ENCODE measurements at places on chromosomes 1 and 21. TPM values are rescaled to one million over a fixed set of nuclear protein-coding genes. Genes with fewer than 3 reads are reported as not detected.
A peak's percentile ranks its signal among the peaks of the same experiment; 100 is the strongest.

THEM4 gene
- 31.0 TPM for total RNA-seq

- DNase-seq: peak; percentile 73
These were observed 99.5 kb downstream of the PRKAB2 start for GRCh38 chr1:147072482-147073432.

- peak; percentile 59 for DNase-seq
These were observed 28.5 kb upstream of the SELENON start for GRCh38 chr1:25771221-25772114.

TEX35 gene
- not detected for total RNA-seq

- no peak for DNase-seq
These were observed 47.2 kb upstream of the PAX7 start for GRCh38 chr1:18583326-18583941.

FAM110D gene
- 0.51 TPM for total RNA-seq

DNA sequence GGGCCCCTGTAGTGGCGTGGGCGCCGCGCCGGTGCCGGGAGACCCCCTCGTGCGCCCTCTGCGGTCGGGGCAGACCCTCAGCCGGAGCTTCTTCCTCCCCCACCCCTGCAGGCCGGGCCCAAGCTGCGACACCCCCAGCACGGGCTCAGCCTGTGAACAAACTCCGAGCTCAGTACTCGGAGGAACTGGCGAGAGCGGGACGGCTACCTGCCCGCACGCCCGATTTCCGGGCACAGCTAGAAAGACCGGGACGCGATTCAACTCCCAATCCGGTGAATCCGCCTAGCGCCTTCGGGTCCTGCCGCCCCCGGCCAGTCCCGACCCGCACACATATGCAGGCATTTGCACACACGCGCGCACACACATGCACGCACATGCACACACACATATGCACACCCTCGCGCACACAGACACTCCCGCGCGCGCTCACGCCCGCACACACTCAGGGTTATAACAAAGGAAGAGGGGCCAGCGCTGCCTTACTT, 580 bp upstream of the BLACAT1 start:
- peak; percentile 37 for DNase-seq

DNA sequence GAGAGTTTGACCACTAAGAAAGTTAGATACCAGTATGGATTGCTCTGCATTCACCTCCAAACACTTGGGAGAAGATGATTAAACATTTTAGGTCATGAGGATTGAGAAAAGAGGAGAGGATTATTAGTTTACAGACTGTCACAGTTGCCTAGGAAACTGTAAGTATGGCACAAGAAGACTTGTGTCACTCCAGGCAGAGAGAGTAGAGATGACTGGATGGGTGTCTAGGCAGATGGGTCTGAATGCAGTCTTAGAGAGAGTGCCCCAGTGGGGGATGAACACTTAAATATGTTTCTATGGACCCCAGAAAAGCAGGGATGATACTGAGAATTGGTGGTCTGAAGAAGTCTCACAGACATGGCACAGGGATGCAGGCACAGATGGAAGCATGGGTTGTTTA, 477.6 kb upstream of the B3GALT2 start:
- DNase-seq: no peak

- DNase-seq: peak; percentile 72
These were observed 74.6 kb downstream of the DMRTA2 start for GRCh38 chr1:50348449-50349241.

RGS8 gene
- not detected for total RNA-seq

PTAFR gene
- total RNA-seq: 0.89 TPM

DNA sequence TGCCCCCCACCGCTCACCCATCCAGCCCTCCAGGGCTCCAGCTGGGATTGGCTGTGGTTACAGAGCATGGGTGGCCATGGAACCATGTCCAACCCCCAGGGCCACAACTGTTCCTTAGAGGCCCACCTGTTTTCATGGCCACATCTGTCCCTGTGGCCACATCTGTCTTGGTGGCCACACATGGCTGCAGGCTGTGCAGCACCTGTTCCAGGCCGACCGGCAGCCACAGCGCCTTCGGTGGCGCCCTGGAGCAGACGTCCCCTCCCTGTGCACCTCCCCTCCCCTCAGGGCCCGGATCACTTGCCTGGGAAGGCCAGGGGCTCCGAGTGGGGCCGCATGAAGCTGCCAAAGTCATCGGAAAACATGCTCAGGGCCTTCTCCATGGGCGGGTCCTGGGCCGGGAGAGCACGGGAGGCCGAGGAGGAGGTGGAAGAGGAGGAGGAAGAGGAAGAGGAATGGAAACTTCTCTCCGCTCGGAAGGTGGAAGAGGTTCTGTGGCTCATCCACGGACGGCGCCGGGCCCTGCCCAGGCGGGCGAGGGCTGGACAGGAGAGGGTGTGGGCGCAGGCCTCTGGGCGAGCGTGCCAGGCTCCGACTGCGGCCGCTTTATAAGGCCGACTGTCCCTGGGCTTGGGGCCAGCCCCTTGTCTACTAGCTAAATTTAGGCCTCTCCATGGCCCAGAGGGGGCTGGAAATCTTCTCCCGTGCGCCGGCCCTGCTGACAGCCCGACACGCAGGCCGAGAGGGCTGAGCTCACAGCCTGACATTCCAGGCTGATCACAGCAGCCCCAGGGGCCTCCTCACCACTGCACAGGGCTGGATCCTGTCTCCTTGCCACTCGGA, at the start of gene HSPB7:
Gene HSPB7, minus strand, starts transcription at position 583 of the 843 bp plus-strand sequence. Its CDS starts 80 bp downstream, at position 503.
- DNase-seq: no peak

- peak; percentile 59 for DNase-seq
These were observed 794 bp downstream of the NID1 start for GRCh38 chr1:236063919-236064673.

DNA sequence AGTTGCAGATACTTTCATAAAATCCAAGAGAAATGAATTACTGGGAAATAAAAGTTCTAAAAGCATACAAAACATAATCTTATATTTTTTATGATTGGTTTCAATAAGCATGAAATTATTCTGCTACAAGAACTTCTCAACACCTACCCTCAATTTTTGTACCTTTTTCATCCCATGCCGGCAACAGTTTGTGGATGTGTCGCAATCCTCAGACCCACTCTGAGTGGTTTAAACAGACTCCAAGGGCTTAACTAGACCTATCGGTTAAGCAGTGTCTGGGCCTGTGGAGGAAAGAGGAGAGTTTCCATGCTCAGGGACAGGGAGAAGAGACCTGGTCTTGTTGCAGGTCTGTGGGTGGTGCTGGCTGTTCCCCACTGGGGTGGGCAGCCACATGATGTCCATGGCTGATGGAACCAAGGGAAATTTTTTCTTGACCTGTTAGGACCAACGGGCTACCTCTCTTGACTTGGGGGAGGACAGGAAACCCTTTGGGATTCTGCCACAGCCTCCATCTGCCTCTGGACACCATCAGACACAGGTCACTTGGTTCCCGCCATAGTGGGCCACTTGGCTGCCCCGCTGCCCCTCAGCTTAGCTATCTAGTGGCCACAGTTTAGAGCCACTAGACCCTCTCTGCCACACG, 81.1 kb upstream of the CLDN14 start:
- DNase-seq: no peak

- peak; percentile 56 for DNase-seq
These were observed 7.3 kb upstream of the UMODL1 start for GRCh38 chr21:42063571-42064521.

- no peak for DNase-seq
These were observed 95.9 kb downstream of the LRIG2 start for GRCh38 chr1:113168946-113169345.

DNA sequence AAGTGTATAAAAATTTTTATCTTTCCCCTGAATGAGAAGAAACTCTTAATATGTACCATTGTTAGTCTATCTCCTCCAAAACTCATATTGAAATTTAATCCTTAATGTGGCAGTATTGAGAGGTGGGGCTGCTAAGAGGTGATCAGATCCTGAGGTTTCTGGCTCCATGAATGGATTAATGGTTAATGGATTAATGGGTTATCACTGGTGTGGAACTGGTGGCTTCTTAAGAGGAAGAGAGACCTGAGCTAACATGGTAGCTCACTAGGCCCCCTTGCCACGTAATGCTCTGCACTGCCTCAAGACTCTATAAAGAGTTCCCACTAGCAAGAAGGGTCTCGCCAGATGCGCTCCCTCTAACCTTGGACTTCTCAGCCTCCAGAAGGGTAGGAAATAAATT, 70.6 kb upstream of the ZBTB18 start:
- DNase-seq: no peak

DNA sequence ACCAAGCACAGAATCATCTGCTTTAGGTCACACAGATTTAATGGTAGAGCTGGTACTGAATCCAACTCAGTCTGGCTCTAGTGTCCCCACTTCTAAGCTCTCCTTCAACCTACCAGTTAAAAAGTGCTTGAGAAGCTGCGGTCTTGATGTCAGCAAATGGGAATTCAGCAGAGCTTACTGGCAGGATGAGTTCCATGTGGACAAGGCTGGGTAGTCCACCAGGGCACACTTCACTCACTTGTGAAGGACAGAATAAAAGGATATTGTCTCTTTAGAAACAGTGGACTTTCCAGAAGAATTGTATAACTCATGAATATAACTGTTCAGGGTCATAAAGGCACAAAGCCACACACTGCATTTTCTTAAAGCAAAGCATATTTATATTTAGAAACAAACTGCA, 35.1 kb upstream of the GUCA2B start:
- DNase-seq: no peak

WNT3A gene
- total RNA-seq: not detected
